HuH-7.5 (cell line): ENCODE measurements at places on chromosomes 16 and 17.

- DNase-seq = no peak
Measured at GRCh38 chr16:12903407-12904328, 2.3 kb downstream of the SHISA9 start.

GRCh38 chr16:67464565-67464964, 16.4 kb downstream of the ATP6V0D1 start:
- DNase-seq = no peak

DNA sequence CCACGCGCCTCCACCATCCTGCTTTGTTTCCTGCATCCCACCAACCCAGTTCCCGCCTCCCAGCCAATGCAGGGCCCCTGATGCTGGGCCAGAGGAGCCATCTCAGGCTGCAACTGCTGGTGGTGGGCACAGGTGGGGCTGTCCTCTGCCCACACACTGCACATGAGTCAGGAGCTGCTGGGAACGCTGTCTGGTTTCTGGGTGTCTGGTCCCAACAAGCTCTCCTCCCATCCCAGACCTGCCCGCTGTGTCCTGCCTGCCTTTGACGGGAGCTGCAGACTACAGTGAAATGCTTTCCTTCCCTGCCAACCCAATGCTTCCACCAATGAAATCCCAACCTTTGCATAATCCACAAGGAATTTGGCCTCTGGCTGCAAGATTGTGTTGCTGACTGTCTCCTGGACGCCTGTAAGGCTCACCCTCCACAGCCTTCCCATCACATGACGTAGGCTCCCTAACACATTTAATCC, 98.9 kb downstream of the N4BP1 start:
- DNase-seq = no peak

DNA sequence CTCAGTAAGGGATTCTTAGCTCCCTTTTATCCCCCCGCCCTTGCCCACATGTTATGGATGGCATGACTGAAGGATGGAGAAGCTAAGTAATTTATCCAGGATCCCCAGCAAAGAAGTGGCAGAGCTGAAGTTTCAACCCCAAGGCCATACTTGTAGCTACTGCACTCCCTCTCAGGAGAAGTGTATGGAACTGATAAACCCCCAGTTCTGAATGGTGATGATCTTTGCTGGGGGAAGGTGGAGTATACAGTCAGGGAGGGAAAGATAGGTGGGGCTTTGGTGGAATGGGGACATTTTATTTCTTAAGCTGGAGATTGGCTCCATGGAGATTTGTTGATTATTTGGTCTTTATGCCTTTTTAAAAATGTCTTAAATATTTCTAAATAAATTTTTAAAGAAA, 58.3 kb downstream of the TNRC6C start:
- DNase-seq = no peak

- DNase-seq = peak; percentile 52
Measured at GRCh38 chr17:81342269-81343070, 47.4 kb upstream of the SLC38A10 start.

GRCh38 chr17:2709183-2709661, 2.3 kb downstream of the CLUH start:
- DNase-seq = no peak

DNA sequence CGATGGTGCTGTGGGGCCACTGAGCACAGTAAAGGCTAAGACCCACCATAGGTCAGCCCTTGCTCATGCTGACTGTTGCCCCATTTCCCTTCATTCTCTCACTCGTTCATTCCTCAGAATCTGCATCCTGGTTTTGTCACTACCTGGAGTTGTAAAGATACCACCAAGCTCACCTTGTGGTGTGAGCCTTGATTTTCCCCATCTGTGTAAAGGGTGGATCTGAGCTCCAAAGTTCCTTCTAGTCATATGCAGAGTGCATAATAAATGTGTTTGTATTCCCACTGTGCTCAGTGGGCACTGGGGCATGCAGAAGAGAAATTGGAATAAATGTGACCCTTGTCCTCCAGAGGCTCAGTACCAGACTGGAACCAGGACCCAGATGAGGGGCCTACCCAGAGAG, 35.2 kb upstream of the MEOX1 start:
- DNase-seq = no peak

DNA sequence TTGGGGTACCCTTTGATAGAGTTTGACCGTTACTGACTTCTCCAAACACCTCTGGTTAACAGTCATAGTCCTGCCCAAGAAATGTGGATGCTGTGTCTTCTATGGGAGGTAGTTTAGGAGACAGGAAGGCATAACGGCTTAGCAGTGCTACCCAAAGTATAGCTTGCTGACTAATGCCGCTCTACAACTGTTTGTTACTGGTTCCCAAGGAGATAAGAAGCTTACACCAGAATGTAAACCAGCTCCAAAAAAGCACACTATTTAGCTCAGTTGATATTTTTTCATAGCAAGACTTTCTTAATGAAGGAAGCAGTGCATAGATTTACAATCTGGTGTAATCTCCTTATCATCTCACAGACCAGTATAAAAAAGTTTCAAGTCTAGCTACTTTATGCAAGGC, 95.7 kb downstream of the HS3ST3B1 start:
- DNase-seq = no peak

DNA sequence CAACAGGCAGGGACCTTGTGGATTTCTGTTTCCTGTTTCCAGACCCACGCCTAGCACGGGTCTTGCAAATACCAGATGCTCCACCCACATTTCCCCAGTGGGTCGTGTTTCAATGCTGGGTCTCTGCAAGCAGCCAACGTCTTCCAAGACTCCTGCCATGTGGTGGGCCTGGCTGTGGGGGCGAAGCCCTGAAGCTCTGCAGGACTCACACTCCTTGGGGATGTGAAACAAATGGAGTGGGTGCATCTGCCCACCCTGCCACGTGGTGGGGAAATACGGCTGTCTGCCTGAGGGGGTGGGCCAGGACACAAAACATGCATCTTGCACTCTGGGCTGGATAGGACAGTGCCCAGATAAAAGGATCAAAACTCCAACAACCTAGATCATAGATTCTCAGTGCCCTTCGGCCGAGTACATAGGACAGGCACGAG, 32.6 kb downstream of the FA2H start:
- no peak for DNase-seq

GRCh38 chr16:31206776-31207175, 4.2 kb upstream of the PYCARD start:
- DNase-seq = no peak

GRCh38 chr17:61955619-61956018, 27.8 kb upstream of the INTS2 start:
- no peak for DNase-seq

GRCh38 chr16:7124701-7125100, 207.9 kb upstream of the RBFOX1 start:
- DNase-seq = no peak

DNA sequence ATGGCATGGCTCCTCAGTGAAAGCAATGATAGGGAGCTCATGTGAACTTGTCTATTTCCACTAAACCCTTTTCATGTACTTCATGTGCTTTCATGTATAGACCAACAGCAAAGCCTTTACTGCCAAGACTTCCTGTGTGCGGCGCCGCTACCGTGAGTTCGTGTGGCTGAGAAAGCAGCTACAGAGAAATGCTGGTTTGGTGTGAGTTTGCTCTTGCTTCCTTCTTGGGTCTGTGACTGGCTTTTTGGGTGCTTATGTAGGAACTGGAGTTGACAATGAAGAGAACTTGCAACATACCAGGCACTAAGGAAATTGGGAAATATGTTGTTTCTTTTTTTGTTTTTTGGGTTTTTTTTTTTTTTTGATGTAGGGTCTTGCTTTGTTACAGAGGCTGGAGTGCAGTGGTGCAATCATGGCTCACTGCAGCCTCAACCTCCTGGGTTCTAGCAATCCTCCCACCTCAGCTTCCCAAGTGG, 5.7 kb downstream of the SNX11 start:
- no peak for DNase-seq

DNA sequence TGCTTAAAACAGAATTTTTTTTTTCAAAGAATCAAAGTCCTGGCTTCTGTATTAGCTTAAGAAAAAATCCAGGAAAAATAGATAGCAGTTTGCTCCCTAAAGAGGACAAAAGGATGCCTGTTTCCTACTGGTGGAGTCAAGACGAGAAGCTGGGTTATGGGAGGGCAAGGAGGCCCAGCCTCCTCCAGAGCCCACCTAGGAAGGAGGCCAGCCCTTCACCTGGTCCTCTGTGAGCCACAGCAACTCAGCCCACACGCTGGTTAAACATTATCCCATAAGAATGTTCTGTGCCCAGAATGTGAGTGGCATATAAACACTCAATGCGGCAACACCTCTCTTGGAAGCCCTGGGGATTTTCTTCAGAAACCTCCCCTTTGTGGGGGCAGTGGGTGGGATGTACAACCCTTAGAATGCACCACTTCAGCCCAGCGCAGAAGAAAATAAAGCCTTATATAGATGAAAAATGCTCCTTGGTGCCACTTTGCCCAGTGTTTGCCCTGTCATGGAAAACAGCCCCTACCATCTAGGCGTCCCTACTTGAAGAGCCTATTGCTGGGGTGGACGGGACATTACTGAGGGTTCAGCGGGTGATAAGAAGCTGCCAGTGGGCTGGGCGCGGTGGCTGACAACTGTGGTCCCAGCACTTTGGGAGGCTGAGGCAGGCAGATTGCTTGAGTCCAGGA, 48.0 kb downstream of the TEKT5 start:
- DNase-seq = no peak

DNA sequence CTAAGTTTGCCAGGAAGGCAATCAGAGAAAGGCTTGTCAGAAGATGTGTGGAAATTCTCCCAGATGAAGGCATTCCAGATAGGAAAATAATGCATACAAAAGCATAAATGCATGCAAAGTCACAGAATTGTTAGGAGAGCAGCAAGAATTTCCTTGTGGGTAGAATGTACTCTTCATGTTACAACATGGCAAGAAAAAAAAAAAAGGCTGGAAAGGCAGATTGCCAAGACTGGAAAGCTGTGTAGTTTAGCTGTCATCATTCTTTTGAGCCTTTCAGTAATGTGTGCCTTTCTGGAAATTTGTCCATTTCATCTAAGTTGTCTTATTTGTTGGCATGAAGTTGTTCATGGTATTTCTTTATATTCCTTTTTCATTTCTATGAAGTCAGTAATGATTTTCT, 71.0 kb upstream of the EFCAB3 start:
- DNase-seq = no peak

DNA sequence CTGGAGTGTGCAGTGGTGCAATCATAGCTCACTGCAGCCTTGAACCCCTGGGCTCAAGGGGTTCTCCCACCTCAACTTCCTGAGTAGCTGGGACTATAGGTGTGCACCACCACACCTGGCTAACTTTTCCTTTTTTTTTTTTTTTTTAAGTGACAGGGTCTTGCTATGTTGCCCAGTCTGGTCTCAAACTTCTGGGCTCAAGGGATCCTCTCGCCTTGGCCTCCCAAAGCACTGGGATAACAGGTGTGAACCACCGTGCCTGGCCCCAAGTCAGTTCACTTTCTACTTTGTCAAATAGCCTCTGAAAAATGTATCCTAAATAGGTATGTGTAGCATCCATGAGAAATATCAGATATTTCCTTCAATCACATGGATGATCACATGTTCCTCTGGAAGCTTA, 9.9 kb upstream of the NFAT5 start:
- no peak for DNase-seq

DNA sequence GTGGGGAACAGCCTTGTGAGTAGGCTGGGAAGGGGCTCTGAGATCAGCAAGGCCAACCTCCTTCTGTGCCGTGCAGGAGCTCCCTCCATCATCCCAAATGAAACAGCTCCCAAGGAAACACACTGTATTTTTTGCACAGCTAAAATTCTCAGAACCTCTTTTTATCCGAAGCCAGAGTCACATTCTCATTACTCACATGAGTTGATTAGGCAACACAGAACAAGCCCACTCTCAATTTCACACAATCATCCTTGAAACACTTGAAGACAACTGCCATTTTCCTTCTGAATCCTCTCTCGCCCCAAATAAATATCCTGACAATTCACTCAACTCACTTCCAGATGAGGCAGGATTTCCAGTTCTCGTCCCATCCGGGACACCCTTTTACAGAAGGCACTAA, 66.1 kb downstream of the MYO18A start:
- DNase-seq = no peak

DNA sequence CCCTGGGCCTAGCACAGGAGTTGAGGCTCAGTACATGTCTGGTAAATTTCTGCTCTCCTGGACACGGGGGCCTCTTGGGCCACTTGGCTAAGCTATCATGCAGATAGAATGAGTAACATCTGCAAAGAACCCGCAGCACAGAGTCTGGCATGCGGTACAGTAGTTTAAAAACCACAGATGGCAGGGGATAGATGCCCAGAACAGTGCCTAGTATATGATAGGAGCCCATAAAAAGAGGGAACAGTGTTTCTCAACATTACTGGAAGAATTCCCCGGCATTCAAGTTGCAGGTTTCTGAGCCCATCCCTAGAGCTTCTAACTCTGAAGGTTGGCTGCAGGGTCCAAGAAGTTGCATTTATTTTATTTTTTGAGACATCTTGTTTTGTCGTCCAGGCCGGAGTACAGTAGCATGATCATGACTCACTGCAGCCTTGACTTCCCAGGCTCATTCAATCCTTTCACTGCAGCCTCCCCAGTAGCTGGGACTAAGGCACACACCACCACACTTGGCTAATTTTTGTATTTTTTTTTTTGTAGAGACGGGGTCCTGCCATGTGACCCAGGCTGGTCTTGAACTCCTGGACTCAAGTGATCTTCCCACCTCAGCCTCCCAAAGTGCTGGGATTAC, 5.8 kb downstream of the CDIPT start:
- DNase-seq = no peak

- no peak for DNase-seq
Measured at GRCh38 chr17:42182927-42183734, 2.1 kb downstream of the HCRT start.

- no peak for DNase-seq
Measured at GRCh38 chr17:57751348-57751971, 6.4 kb upstream of the CCDC182 start.

GRCh38 chr16:20740007-20740883, 1.4 kb downstream of the THUMPD1 start:
- no peak for DNase-seq

GRCh38 chr16:50266337-50267091, at the start of gene ADCY7:
Gene ADCY7, plus strand, starts transcription at chr16:50266551. Its CDS starts 21,629 bp downstream, at chr16:50288180.
- DNase-seq = no peak

DNA sequence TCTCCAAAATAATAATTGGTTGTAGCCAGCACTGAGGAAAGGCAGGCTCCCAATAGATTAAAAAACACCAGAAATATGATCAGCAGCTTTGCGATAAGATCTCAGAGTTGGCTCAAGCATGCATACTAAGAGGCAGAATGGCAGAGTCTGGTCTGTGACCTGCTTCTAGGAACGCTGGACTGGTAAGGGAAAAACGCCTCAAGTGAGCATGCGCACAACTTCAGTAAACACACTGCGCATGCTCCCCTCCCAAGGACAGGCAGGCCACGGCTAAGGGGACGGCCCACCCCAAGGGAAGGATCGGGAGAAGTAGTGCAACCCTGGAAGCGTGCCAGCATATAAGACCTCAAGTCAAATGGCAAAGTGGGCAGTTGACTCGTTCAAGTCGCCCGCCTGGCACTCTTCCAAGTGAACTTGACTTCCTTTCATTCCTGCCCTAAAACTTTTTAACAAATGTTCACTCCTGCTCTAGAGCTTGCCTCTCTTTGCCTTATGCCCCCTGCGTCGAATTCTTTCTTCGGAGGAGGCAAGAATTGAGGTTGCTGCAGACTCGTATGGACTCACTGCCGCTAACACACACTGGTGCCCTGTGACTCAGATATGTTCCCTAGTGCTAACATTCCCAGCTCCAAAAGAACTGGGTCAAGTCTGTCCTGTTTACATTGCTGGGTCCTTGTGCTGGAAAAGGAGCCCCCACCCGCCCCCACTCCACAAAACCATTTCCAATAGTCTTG, 22.4 kb upstream of the PRM1 start:
- no peak for DNase-seq
